ENCODE measurements at places on chromosomes 11 and 22. TPM values are rescaled to one million over a fixed set of nuclear protein-coding genes. Genes with fewer than 3 reads are reported as not detected.

Gene LAYN
- total RNA-seq, result 1.4 TPM

Gene UBQLN3
- 0.20 TPM for total RNA-seq

Gene ASPHD2
- total RNA-seq, result 2.4 TPM

Gene SCUBE2
- 0.10 TPM for total RNA-seq

Gene TMEM121B
- total RNA-seq, result 0.20 TPM

Gene TMEM41B
- 22.7 TPM for total RNA-seq

Gene PKNOX2
- not detected for total RNA-seq

Gene TSPAN18
- 79.8 TPM for total RNA-seq

Gene OR8A1
- total RNA-seq, result not detected

Gene OR8G5
- not detected for total RNA-seq

Gene GLB1L2
- total RNA-seq, result 0.37 TPM

Gene SGSM1
- 3.0 TPM for total RNA-seq

Gene EMID1
- not detected for total RNA-seq

Gene GTSE1
- total RNA-seq, result 0.25 TPM

Gene DENND6B
- total RNA-seq, result 2.2 TPM

Gene CDCA5
- 0.90 TPM for total RNA-seq

Gene CRYBB3
- total RNA-seq, result not detected

GRCh38 chr22:28711341-28711740 lies 30.3 kb downstream of the CHEK2 start:
- no peak for DNase-seq

DNA sequence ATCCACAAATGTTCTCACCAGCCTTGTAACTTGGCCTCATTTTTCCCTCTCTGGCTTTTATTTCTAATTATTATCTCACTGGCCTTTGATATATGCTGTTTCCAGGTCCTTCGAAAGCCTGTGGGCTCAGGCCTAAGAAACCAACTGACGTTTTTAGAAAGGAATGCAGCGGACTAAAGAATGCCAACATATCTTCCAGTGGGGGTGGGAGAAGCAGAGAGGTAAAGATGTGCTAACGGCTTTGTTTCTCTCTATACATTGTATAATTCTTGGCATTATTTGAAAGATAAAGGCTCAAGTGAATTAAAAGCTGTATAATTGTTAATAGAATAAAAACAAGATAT lies 28.2 kb downstream of the OR6Q1 start:
- no peak for DNase-seq

GRCh38 chr22:19961201-19961580 lies 19.6 kb upstream of the TXNRD2 start:
- no peak for DNase-seq

GRCh38 chr11:95999711-96000406 lies 76.0 kb upstream of the MTMR2 start:
- DNase-seq, result no peak

- no peak for DNase-seq
Measured at GRCh38 chr11:126703662-126704061, 296.9 kb downstream of the KIRREL3 start.

- DNase-seq, result no peak
Measured at GRCh38 chr11:25928076-25928475, 403.9 kb upstream of the ANO3 start.

- DNase-seq, result no peak
Measured at GRCh38 chr22:50269573-50269969, 609 bp downstream of the MAPK11 start.

DNA sequence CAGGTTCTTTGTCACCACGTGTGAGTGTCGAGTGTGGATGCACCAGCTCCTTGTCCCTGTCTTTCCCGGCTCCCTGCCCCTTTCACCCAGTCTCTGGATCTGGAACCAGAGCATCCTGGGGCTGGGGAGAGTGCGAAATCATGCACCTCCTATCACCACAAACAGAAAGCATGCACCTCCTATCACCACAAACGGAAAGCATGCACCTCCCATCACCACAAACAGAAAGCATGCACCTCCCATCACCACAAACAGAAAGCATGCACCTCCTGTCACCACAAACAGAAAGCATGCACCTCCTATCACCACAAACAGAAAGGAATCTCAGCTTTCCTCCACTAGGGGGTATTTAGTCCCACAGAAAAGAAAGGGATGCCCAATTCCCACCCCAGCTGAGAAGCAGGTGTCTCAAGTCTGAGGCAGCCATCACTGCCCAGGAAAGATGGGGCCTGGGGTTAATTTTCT lies 5.9 kb upstream of the GLB1L3 start:
- no peak for DNase-seq

DNA sequence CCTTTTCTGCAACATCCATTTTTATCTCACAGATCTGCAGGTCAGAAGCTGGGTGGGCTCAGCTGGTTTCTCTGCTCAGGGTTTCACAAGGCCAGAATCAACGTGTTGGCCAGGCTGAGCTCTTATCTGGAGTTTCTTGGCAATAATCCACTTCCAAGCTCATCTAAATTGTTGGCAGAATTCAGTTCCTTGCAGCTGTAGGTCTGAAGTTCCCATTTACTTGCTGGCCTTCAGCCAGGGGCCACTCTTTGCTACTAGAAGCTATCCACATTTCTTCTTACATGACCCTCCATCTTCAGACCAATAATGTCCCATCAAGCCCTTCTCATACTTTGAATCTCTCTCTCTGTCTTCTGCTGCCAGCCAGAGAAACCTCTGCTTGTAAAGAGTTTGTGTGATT lies 103.5 kb downstream of the WNT11 start:
- DNase-seq, result no peak

GRCh38 chr11:133968300-133968699 lies 11.5 kb upstream of the IGSF9B start:
- no peak for DNase-seq

DNA sequence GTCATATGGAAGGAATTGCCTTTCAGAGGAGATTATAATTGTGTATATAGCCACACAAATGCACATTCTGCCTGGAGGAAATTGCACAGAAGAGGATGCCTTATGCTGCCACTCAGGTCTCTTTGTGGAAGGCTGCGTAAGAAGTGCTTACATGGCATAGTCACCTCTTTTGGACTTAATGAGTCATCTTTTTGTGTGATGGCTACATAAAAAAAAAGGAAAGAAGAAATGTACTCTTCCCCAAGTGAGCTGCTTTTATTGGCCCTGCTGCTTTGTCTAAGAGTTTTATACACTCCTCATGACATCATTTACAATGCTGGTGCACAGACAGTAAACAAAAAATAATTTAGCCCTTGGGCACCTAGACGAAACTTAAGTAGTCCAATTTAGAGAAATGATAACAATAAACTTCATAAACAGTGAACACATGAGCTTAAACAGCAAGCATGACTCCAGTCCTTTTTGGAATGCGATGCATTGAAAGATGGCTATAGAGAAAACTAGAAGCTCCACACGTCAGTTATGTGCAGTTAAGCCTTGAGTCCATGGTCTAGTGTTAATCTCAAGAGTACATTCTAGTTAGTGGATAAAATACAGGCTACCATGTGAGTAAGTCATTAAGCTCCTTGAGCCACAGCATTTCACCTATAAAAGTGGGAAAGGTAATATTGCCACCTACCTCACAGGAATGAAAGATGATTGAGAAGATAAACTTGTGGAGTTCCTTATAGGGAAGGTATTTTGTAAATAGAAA lies 12.0 kb downstream of the CSTPP1 start:
- DNase-seq, result no peak

DNA sequence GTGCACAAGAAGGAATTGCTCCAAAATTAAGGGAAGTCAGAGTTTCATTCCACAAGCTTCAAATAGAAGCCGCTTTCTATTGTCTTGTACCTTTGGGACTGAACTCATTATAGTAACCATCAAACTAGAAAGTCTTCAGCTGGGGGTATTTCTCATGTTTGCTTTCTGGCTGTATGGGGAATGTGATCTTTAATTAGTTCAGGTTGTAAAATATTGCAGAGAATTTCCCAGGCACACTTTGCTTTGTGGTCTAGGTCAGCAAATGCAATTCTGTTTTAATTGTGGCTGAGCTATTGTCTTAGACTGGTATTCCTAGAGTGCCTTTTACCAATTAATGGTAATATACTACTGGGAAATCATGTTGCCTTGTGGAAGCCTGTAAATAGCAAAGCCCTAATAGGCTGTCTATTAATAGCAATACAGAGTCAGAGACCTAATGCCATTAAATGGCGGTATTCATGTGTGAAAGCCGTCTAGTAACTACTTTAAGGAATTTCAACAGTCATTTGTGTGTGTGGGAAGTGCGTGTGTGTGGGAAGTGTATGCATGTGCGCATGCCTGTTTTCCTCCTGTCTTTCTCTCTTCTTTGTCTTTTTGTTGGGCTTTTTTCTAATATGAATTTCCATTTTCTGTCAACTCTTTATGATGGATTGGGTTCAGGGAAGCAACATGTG lies 276.6 kb downstream of the FAT3 start:
- no peak for DNase-seq

- no peak for DNase-seq
Measured at GRCh38 chr11:42764936-42765335, 546.9 kb upstream of the API5 start.

GRCh38 chr11:10236840-10237239 lies 57.2 kb downstream of the SBF2 start:
- no peak for DNase-seq

DNA sequence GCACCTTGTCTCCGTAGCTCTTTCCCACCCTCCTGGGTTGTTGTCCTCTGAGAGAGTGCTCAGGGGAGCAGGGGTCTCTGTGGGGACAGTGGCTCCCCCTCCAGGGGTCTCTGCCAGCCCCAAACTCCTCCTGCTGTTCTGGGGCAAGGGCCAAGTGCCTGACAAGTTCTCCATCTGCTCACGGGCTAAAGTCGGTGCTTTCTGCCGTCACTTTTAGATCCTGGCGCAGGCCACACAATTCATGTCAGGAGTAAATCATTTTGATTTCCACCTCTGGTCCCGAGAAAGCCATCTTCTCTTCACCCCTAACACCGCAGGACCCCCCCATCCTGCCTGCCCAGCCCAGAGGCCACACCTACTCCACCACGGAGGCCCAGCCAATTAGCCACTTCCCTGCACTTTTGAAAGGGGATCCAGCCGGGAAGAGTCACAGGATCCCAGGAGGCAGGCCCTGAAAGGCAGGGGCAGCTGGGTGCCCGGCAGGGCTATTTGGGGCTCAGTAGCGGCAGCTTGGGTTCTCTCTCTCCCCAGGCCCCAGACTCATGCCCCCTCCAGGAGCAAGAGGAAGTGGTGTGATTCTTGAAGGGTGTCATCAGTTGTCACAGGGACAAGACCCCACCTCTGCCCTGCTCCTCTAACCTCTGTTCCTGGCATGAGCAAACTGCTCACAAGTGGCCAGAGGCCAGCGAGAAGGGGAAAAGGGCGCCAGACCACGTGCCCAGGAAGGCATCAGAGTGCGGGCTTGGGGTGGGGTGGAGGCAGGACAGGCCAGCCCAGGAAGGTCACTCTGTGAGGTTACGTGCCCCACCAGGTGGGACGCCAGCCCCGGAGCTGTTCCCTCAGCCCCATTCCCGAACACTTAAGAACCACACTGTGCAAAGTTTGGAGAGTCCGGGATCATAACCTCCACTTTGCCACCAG lies 1.3 kb downstream of the MACROD1 start:
- DNase-seq, result no peak

- no peak for DNase-seq
Measured at GRCh38 chr22:36727927-36728488, 24.5 kb upstream of the CACNG2 start.

- DNase-seq, result no peak
Measured at GRCh38 chr11:129973068-129973467, 29.6 kb downstream of the PRDM10 start.

- no peak for DNase-seq
Measured at GRCh38 chr11:102630598-102631448, 5.7 kb upstream of the MMP20 start.

DNA sequence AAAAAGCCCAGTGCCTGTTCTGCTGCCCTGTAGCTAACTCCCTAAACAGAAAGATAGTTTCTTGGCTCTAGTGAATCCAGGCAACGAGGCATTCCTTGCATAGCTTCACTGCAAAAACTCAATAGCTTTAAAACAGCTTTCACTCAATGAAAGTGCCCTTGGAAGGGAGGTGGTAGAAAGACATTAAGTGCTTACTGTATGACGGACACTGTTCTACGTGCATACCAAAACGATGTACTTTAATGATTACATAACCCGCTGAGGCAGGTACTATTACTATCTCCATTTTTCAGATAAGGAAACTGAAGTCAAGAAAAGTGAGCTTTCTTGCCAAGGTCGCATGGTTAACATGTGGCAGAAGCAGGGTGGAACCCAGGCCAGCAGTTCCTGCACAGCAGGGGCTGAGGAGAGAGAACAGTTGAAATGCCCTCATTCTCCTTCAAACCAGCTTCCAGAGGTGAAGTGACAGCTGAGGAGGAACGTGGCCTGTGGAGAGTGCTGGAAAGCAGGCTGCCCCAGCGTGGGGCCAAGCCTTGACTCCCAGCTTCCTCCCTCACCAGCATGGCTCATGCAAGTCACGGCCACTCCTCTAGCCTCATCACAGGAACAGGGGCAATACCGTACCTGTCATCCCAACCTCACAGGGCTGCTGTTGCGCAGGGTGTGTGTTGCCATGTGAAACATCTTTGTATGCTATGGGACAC lies 227.5 kb upstream of the NARS2 start:
- no peak for DNase-seq

- no peak for DNase-seq
Measured at GRCh38 chr11:122156940-122157382, 40.9 kb upstream of the BLID start.

GRCh38 chr11:6626971-6627761 lies 7.9 kb upstream of the TPP1 start:
- no peak for DNase-seq

GRCh38 chr11:83456566-83456965 lies 170.4 kb upstream of the CCDC90B start:
- no peak for DNase-seq

DNA sequence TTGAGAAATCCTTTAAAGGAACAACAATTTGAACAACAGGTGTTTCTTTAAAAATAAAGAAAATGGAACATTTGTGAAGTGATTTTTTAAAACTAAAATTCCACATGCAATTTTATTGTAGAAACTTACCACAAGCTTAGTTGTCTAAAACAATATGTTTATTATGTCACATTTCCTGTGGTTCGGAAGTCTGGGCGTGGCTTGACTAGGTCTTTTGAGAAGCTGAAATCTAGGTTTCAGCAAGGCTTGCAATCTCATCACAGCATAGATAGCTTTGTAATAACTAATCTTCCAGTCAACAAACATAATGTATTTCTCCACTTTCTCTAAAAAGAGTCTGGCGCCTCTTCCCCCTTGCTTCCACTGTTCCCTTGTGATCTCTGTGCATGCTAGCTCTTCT lies 27.0 kb downstream of the MS4A6A start:
- no peak for DNase-seq
